A172 (cell line): ENCODE measurements at places on chromosomes 1 and 21. TPM values are rescaled to one million over a fixed set of nuclear protein-coding genes. Genes with fewer than 3 reads are reported as not detected.

CD2 gene
- not detected in 2 replicates for total RNA-seq

ELOA gene
- 28.1 and 29.4 TPM in 2 replicates for total RNA-seq

SUSD4 gene
- 0.05 TPM in 1 of 2 replicates, not detected in the other for total RNA-seq

ADIPOR1 gene
- total RNA-seq: 121 and 125 TPM in 2 replicates

RGS7 gene
- total RNA-seq: 12.4 and 16.5 TPM in 2 replicates

LEMD1 gene
- 0.36 and 0.60 TPM in 2 replicates for total RNA-seq

NPR1 gene
- 0.16 and 1.4 TPM in 2 replicates for total RNA-seq

GRCh38 chr1:164865385-164865784, 306.4 kb downstream of the PBX1 start:
- DNase-seq: no peak

DNA sequence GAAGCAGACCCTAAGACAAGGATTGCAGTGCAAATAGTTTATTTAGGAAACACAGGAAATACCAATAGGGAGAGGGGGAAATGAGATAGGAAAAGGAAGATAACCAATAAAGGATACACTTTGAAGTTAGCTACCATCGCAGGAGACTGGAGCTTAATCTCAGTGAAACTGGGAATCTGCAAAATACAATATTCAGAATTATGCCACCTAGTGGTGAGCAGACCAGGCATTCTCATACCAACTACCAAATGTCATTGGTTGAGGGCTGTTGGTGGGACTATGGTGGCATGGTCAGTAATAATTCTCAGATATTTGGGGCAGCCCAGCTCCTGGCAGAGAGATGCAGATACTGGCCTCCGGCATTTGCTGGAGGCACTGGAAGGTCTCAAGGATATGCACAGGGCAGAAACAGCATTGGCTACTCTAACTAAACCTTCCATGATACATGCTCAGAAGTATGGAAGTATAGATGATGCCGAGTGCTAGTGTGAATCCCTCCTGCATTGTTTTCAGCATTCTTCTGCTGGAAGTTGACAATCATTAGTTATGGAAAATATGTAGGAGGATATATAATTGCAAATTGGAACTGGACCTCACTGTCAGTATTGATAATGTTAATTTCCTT, 11.8 kb upstream of the ZFP69B start:
- peak; percentile 16 for DNase-seq

- no peak for DNase-seq
These were observed 68.2 kb downstream of the RNF187 start for GRCh38 chr1:228555074-228555994.

DNA sequence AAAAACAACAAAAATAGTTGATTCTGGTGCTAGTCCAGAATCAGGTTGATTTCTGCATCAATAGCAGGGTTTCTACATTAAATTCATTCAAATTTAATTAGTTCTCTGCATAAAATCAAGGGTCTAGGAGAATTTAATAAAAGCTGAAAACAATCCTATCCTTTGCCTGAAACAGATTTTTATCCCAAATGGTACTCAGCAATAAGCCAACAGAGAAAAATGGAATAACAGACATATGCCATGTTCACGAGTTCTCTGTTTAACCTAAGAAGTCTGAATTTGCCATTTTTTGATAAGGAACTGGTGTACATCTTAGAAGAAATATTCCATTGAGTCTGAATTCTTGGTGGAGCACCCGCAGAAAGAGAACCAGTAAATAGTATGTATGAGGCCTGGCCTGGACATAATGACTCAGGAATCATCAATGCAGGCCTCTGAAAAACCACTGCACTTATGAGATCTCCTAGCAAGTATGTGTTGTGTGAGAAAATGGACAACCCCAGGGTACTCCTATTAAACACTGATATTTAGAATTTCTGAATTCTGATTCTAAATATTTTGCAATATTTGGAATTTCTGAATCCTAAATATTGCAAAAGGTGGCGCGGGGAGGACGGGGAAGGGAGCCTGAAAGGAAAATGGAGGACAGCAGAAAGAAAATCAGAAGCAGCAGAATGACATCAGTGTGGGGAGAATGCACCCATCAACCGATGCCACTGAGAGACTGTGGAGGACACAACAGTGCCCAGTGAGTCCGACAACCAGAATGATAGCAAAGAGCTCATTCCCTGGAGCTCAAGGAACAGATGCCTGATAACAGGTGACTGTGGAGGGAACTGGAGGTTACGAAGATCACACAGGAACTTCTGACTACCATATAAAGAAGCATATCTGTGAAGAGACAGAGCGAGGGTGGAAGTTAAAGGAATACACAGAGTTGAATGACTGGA, 97.6 kb downstream of the APP start:
- no peak for DNase-seq

- no peak for DNase-seq
These were observed 664.4 kb downstream of the LMO4 start for GRCh38 chr1:87993051-87993450.

GRCh38 chr1:55262822-55263221, 47.7 kb upstream of the USP24 start:
- no peak for DNase-seq

DNA sequence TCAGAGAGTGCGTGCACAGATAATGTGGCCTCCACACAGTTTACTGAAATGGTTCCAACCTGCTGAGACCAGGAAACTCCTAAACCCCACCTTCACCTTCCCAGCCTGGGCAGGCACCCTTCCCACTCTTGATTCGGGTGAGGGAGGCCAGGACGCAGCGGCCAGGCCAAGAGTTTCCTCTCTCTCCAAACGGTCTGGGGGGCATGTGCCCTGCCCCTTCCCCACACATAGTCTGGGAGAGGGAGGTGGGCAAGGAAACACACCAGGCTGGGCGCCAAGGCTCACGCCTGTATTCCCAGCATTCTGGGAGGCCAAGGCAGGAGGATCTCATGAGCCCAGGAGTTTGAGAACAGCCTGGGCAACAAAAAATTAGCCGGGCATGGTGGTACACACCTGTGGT, 9.6 kb downstream of the TNFRSF8 start:
- no peak for DNase-seq

GRCh38 chr1:22612671-22613571, 23.5 kb upstream of the C1QA start:
- no peak for DNase-seq

- no peak for DNase-seq
These were observed 28.4 kb downstream of the CD48 start for GRCh38 chr1:160682983-160683865.

GRCh38 chr1:203351037-203351625, at the start of gene FMOD:
Gene FMOD (minus strand): TSS chr1:203351122. CDS start chr1:203348270, 2,852 bp downstream.
- no peak for DNase-seq

DNA sequence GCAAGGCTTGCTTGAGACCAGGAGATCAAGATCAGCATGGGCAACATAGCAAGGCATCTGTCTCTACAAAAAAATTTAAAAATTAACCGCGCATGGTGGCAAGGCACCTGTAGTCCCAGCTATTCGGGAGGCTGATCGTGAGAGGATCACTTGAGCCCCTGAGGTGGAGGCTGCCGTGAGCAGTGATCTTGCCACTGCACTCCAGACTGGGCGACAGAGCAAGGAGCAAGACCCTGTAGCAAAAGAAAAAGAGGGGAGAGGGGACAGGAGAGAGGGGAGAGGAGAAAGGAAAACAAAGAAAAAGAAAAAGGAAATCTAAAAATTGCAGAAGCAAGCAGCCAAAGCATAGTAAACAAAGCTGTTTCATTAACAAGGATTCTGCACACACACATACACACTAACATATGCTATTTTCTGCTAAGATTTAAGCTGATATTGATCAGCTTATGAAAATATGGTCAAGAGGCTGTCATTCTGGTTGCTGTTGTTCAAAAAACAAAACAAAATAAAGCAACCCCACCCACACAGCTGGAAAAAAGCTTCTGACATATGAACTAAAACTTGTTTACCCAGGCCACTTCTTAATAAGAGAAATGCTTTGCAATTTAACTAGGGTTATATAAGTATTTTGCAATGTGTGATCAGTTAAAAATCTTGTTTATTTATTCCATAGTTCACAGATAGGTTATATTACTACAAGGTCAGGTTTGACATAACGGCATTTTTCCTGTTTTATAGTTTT, 1.8 kb downstream of the ARNT start:
- DNase-seq: no peak

GRCh38 chr1:157227700-157228099, 89.5 kb upstream of the ETV3 start:
- no peak for DNase-seq

DNA sequence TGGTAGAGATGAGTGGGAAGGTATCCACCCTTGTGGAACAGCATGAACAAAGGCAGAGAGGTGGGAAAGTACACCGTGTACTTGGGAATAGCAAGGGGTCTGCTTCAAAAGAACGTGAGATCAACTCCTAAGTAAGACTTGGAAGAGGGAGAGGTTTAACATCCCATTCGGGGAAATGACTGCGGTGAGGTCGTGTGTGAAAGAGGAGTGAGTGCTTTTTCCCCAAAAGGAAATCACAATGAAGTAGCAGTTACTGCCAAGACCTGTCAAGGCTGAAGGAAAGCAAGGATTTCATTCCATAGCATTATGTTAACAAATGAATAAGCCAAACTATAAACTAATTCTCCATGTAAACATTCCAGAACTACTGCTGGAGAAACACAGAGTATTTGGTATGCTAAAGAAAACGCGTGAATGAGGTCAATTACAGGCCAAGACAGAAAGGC, 20.0 kb upstream of the SYDE2 start:
- DNase-seq: no peak

GRCh38 chr1:5532811-5533210, 459.4 kb downstream of the NPHP4 start:
- no peak for DNase-seq

- DNase-seq: peak; percentile 9
These were observed 549.6 kb downstream of the KIF26B start for GRCh38 chr1:245704341-245704740.

DNA sequence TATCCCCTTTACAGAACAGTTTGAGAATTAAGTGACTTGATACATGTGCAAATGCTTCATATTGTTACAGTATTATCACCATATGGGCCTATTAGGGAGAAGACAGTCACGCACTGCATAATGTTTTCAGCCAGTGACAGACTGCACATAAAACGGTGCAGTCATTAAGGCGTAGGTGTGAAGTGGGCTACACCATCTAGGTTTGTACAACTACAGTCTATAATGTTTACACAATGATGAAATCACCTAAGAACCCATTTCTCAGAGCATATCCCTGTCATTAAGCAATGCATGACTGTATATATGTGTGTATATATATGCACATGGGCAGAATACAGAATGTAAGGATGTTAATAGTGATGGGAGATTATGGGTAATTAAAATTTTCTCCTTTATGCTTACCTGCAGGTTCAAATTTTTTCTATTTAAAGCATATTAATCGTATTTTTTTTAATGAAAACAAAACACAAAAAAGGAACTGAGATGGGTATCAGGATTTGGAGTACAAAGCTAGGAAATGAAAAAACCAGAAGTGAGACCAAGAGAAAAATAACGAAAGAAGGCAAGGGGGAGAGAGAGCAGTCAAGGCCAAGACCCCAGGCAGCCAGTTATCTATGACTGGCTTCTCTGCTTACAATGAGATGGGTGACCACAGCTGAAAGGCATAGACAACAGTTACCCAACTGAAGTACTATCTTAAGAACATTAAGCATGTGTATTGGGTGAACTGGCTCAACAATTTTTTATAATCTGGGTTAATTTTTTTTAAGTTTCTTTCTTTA, 122.9 kb upstream of the DAB1 start:
- DNase-seq: no peak
